ENCODE measurements at places on chromosomes 5 and 9.
A peak's percentile ranks its signal among the peaks of the same experiment; 100 is the strongest.

- no peak for DNase-seq
Measured at GRCh38 chr9:68509689-68510088, 31.0 kb downstream of the TMEM252 start.

DNA sequence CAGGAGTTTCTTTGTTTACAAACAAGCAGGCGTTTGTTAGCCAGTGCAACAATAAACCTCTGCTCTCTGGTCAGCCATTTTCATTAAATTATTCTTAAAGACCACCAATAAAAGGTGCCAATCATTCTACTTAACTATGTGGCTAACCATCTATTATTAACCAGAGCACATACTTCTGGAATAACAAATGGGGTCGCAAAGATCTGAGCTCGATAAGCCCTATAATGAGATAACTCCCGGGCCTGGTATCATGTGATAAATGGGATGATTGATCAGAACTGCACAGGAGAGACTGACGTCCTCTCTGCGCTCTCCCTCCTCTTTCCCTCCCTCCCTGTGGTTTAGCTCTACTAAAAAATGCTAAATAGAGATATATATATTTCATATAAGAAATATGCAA, 488.2 kb downstream of the NTRK2 start:
- DNase-seq, result no peak

DNA sequence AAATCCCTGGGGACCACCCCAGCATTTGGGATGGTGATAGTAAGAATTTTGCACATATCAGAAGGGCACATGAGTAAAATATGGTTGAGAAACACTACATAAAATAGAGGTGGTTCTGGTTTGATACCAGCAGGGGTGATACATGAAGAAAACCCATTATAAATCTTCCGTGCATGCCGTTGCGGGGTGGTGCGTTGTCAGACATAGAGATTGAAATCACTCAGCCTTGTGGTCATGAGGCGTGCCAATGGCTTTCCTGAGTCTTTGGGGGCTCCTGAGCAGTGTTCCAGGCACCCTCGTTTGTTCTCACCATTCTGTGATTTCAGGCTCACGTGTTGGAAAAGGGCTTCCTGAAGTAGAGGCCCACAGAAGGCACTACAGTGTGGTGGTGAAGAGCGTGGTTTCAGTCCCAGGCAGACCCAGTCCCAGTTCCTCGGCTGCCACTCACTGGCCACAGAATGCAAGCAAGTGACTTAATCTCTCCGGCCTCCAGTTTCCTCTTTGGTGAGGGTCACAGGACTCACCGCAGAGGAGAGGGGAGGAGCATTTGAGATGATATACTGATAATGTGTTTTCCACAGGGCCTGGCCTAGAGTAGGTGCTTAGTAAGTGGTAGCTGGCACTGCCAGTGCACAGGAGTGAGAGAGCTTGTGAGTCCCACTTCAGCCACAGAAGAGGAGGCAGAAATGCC, 20.5 kb upstream of the GLRX start:
- DNase-seq, result no peak

- no peak for DNase-seq
Measured at GRCh38 chr9:1554081-1555035, 460.8 kb upstream of the SMARCA2 start.

- DNase-seq, result no peak
Measured at GRCh38 chr5:143776951-143777350, 35.0 kb upstream of the HMHB1 start.

DNA sequence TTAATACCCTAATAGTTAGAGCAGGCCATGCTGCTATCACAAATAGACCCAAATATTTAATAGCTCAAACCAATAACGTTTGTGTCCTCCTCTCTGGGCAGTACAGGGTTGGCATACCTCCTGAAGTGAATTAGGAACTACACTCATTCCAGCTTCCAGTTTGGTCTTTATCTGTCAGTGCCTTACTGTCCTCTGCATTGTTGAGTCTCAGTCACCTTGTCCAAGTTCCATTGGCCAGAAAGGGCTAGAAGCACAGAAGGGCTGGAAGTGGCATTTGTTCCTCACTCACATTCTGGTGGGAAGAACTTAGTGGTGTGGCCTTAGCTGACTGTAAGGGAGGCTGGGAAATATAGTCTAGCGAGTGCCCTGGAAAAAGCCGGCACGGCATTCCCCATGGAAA, 11.2 kb downstream of the FXN start:
- no peak for DNase-seq

DNA sequence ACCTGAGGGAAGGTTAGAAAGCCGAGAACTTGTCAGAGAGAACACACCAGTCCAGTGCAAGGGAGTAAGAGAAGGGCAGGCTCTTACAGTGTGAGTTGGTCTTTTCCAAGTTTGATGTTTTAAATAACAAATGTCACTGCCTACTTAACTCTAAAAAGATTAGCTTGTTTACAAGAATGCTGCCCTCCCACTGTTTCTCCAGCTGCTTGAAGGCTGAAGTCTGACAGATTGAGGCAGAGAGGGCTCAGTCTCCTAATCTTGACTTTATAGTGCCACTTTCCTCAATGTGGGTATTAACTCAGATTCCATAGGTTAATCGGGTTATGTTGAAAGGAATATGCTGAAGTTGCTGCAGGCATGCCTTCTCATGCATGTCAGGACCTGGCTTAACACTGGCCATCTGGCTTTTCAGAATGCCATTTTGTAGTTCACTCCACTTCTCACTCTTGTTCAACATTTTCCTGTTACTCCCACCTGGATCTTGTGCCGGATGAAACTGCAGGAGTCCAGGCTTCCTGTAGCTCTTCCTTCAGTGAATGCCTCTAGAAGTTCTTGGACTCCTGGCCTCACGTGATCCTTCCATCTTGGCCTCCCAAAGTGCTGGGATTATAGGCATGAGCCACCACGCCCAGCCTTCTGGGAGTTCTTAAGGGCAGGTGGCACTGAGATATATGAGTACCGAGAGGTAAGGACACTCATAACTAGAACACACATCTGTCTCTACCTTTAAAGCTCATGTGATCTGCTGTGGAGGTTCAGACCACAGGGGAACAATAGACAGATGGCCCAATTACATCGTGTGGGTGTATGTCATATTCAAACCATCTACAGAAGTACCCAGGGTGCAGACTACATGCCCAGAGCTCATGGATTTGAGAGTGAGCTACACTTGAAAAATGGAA, 249.7 kb downstream of the ARHGAP26 start:
- no peak for DNase-seq

DNA sequence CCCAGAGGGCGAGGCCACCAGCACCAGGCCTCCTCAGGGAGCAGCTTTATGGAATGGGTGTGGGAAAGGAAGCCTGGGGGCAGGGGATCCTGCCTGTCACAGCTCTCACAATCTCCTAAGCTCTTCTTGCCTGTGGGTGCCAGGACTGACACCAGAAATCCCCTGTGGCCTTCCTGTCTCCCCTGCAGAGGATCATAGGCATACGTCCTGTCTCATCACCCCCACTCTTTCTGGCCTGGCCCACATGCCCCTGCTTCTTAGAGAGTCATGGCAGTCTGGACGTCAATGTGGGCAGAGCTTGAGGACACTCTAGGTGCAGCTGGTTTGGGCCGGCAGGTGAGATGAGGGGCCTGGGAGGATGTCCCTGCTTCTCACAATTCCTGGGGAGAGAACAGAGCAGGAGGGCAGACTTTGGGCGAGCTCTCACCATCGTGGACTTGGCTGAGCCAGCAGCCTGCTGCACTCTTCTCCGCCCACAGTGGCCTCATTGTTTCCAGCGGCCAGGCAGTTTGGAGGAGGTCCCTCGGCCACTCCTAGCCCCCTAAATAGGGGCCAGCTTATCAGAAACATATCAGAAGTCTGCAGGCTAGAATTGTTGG, 67.3 kb upstream of the ZFR start:
- DNase-seq, result no peak

- no peak for DNase-seq
Measured at GRCh38 chr9:99249619-99250018, 27.5 kb downstream of the SEC61B start.

- peak; percentile 31 for DNase-seq
Measured at GRCh38 chr9:135960411-135961276, 529 bp downstream of the UBAC1 start.

DNA sequence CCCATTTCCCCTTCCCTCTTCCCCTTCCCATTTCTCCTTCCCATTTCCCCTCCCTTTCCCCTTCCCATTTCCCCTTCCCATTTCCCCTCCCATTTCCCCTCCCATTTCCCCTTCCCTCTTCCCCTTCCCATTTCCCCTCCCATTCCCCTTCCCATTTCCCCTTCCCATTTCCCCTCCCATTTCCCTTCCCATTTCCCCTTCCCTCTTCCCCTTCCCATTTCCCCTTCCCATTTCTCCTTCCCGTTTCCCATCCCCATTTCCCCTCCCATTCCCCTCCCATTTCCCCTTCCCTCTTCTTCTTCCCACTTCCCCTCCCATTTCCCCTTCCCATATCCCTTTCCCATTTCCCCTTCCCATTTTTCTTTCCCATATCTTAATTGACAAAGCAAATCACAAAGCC, 109.0 kb downstream of the OLFM1 start:
- no peak for DNase-seq

DNA sequence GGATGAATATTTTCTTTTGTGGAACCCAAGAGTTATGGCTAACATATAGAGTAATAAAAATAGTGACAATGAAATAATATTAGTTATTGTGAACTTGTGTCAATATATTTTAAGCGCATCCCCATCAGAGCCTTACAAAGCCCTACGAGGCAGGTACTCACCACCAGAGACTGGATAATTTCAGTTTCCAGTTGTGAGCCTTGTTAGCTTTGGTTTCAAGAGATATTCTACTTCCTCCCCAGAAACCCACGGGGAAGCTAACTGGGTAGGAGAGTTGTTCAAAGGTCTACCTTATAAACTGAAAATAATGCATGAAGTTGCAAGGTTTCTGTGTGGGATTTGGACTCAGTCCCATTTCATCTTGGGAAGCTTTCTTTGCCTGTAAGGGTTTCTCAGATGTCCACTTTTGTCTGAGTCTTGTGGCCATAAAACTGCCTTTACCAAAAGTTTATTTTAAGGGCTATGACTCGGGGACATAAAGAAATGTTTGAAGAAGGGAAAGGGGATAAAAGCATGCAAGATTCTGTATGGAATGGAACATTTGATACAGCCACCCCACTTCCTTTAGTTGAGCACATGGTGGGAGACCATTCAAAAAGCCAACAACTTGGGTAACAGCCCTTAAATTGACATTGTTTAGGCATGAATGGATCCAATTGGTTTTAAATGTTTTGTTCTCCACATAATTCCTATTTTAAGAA, 57.4 kb upstream of the ANKRD55 start:
- no peak for DNase-seq

DNA sequence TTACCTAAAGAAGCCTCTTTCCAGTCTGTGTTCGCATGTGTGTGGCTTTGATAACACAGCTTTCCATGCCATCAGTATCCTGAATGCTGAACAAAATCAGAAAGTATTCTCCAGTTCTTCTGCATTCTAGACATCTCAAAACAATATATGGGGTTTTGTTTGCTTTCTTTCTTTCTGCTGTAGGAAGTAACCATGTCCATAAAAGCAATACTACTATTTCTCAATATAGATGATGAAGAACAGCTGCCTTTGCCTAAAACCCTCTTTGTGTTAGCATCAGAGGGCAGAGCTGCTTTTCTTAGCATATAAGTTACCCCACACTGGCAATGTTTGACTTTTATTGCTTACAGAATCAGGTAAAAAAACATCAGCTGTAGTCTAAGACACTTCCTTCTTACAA, 963.6 kb downstream of the CDH12 start:
- no peak for DNase-seq

- DNase-seq, result no peak
Measured at GRCh38 chr9:4805191-4805918, 12.6 kb downstream of the RCL1 start.

DNA sequence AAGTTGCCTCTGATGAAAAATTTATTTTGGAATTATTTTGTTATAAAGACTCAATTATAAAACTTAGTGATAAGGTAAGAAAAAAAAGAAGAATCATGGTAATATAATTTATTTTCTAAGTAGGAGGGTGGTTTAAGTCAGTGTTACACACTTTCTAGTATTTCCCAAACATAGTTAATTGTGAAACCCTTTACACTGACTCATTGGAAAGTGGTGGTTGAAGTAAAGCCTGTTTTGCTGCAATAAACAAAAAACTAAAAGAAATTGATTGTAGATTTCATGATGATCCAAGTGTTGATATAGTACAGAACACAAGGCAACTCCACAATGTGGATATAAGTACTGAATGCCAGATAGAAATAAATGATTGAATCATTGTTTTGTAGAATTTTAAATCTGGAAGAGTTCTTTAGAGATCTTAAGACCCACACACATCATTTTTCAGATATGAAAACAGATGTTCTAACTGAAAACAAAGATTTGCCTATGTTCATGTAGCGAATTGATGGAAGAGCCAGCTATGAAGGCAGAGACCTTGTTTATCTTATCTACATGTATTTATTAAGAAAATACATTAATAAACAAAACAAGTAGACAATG, 539.8 kb downstream of the PRELID2 start:
- no peak for DNase-seq

DNA sequence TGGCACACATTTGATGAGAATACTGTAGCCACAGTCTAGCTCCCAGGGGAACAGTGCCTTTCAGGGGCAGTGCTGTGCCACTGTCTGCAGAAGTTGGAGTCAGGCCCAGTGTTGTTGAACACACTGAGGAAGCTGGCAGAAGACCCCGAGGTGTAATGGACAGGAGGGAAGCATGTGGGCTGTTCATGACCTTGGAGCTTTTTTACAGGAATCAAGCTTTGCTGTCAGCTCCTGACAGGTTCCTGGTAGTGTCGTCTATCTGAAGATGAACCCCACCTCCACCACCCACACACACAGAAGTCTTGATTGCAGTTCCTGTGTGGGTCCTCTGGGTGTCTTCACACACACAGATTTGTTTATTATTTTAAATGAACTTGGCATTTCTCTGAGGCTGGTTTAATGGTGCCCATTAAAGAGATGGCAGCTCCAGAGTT, 40.3 kb upstream of the TNFAIP8 start:
- DNase-seq, result peak; percentile 87

GRCh38 chr5:66877843-66878242, 281.6 kb downstream of the MAST4 start:
- DNase-seq, result no peak

DNA sequence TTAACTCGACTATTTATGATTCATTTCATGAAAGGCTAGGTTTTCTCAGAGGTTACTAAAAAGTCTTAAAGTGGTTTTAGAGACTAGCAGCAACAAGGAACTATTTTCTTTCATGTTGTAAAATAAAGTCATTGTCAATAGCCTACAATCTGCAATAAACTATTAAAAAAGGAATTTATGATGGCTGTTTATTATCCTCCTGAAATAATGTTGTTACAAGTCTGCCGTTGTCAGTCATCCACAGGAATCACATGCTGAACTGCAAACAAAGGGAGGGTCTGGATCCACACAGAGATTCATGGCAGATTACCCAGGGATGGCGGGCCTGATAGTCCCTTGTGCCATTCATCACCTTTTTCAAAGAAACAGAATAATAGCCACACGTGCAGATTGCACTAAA, 49.2 kb downstream of the TMEM174 start:
- no peak for DNase-seq

- no peak for DNase-seq
Measured at GRCh38 chr5:93675460-93676450, 65.6 kb downstream of the POU5F2 start.

GRCh38 chr5:171283753-171284152, 25.3 kb upstream of the TLX3 start:
- no peak for DNase-seq

- no peak for DNase-seq
Measured at GRCh38 chr9:26077860-26078259, 399.6 kb upstream of the TUSC1 start.

- DNase-seq, result no peak
Measured at GRCh38 chr5:137312011-137312410, 187.1 kb downstream of the SPOCK1 start.

- no peak for DNase-seq
Measured at GRCh38 chr9:30677221-30677620, 1707.2 kb upstream of the ACO1 start.

GRCh38 chr9:83027153-83027891, 35.6 kb downstream of the RASEF start:
- DNase-seq, result no peak

- no peak for DNase-seq
Measured at GRCh38 chr5:128681764-128682592, 143.9 kb upstream of the FBN2 start.
